ENCODE measurements at places on chromosomes 7 and 10. TPM values are rescaled to one million over a fixed set of nuclear protein-coding genes. Genes with fewer than 3 reads are reported as not detected.

TMEM213 gene
- not detected for total RNA-seq

WDR86 gene
- total RNA-seq = 1.2 TPM

ARHGEF35 gene
- 0.51 TPM for total RNA-seq

OR13A1 gene
- not detected for total RNA-seq

SPDYE8 gene
- total RNA-seq = not detected

CYP2C18 gene
- total RNA-seq = 15.0 TPM

LIPM gene
- total RNA-seq = not detected

AKR1C3 gene
- 110 TPM for total RNA-seq

EPO gene
- total RNA-seq = not detected

NCF1 gene
- 5.2 TPM for total RNA-seq

HHEX gene
- total RNA-seq = 3.5 TPM

HOXA6 gene
- total RNA-seq = 20.2 TPM

LRRC18 gene
- not detected for total RNA-seq

ATP6V0A4 gene
- total RNA-seq = not detected

NACAD gene
- 0.49 TPM for total RNA-seq

NKX2-3 gene
- 11.0 TPM for total RNA-seq

DNA sequence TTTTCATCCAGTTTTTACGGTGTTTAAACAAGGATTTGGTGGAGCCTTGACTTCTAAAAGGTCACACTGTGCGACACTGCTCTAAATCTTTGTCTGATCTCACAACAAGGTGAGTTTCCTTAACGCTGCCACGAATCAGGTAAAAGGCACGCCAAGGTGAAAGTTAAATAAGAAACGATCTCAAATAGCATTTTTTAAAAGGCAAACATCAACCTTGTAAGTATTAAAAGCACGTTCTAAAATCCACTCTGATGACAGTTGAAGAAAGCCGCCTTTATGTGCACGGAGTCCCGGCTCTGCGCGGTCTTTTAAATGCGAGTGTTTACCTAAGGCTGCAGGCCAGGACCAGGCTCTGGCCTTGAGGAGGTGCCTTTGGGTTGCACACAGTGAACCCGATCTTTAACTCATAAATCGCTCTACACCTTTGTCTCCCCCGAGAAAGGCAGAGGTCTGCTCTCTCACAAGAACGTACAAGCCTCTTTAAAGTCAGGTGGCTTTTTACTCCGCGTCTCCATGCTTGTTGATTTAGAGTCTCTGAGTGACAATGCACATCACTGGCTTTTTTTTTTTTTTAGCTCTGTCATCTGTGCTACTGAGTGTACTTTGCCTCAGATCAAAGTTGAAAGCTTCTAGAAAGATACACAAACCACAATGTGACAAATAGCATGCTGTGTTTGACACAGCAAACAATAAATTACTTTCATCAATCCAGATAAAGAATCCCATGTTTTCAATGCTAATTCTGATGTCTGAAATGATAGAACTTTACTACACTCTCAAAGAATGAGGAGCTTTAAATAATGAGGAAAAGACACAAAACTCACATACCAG is 25.9 kb upstream of the RNF32 start:
- no peak for DNase-seq

GRCh38 chr10:33772370-33773252 is 438.1 kb upstream of the NRP1 start:
- DNase-seq = no peak

DNA sequence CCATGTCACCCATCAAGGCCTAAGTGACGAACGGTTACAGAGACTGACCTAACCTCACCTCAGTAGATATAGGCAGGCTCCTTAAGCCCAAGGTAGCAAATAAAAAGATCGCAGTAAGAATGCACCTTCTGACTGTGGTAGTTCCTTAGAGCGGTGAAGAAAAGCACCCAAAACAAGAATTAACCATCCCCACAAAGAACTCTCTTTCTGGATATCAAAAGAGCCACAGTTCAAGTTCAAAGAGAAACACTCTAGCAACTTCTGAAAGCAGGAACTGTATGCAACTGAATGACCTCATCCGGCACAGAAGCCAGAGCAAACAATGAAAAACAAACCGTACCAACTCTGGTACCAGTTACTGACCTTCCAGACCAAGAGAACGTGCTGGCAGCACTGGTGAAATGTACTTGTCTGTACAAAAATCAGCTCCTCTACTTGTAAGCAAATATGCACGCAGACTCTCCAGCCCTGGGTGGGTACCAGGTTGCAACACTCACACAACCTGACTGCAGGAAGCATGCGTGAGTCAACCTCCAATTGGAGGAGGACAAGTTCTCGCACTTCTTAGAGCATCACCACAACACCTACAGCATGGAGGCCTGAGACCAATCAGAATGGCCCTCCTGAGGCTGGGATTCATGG is 202.7 kb downstream of the FAM107B start:
- DNase-seq = peak; percentile 49

- no peak for DNase-seq
Measured at GRCh38 chr7:17194656-17195055, 103.8 kb upstream of the AHR start.

DNA sequence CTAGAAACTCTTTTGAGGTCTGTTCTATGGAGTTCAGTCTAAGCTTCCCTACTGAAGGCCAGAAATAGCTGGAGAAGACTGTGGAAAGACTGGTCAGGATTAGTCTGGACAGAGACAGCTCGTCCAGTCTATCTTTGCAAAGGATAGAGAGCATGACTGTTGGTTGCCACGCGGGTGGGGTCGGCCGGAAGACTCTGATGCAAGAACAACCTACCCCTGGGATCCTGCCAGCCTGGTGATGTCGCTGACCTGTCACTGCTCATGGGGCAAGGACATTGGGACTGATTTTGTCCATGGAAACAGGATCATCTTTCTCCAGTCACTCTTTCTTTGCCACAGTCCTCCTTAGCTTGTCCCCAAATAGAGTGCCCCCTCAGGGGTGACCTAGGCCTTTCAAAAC is 337.6 kb upstream of the NPSR1 start:
- no peak for DNase-seq

DNA sequence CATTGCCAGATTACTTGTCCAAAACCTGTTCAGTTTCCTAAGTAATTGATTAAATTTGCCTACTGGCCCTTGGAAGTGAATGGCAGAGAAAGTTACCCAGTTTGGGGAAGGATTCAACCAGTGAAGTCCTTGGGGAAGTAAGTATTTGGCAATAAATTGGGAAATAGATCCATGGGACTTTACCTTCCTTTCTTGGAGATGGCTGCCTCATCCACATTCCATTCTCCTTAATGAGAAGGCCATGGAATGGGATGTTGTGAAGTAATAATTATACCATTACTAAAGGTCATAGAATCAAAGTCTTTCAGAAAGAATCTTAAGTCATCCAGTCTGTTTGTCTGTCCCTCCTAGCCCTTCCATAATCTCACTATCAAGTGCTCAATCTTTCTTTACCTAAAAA is 4.5 kb upstream of the COPG2 start:
- DNase-seq = no peak

- DNase-seq = no peak
Measured at GRCh38 chr10:4719036-4719435, 107.0 kb upstream of the AKR1E2 start.

GRCh38 chr10:110416776-110417711 is 80.7 kb upstream of the DUSP5 start:
- DNase-seq = peak; percentile 63

- DNase-seq = no peak
Measured at GRCh38 chr7:131002600-131002999, 268.6 kb upstream of the KLF14 start.

GRCh38 chr10:109104806-109105205 is 818.5 kb downstream of the XPNPEP1 start:
- DNase-seq = no peak

- DNase-seq = peak; percentile 60
Measured at GRCh38 chr10:99234041-99234790, 1.4 kb downstream of the HPSE2 start.

GRCh38 chr10:15430969-15431771 is 60.1 kb upstream of the FAM171A1 start:
- DNase-seq = no peak

DNA sequence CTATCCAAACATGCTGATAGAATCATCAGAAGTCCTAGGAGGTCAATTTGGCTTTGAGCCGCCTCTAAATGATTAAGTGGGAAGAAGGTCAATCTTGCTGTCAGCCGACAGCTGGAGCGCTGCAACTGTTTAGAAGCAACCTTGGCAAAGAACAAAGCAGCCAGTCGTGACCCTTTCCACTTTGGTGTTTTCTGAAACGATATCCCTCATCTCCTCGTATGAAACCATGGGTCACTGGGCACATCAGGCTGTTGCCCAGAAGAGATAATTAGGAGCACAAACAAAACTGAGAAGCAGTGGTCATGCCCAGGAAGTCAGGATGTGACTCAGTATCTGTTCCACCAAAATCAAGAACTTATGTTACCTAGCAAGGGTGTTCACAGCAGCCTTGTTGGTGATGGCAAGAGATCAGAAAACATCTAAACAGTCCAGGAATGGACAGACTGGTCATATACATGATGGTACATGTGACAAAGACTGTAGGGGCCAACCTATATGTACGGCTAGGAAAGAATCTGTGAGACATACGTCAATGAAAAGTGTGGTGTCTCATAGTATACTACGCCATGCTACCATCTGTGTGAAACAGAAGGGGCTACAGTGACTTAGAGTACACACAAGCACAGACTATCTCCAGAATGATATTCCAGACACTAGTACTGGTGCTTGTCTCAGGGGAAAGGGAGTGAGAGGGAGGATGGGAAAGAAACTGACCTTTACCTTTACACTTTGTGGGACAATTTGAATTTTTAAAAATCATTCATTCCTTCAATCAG is 22.4 kb downstream of the STN1 start:
- DNase-seq = no peak

DNA sequence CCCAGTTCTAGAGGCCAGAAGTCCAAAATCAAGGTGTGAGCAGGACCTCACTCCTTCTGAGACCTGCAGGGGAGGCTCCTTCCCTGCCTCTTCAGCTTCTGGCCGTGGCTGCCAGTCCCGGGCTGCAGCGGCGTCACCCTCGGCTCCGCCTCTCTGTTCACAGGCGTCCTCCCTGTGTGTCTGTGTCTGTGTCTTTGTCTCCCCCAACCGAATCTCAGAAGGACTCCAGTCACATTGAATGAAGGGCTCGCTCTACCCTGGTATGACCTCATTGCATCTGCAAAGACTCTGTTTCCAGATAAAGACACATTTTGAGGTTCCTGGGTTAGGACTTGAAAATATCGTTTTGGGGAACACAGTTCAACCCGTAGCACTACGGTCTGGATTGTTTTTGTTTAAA is 33.1 kb upstream of the GALNT11 start:
- DNase-seq = peak; percentile 54

- DNase-seq = no peak
Measured at GRCh38 chr10:73226663-73227062, 20.4 kb downstream of the DNAJC9 start.

GRCh38 chr10:9547936-9548904 is 1469.5 kb upstream of the CELF2 start:
- DNase-seq = no peak

DNA sequence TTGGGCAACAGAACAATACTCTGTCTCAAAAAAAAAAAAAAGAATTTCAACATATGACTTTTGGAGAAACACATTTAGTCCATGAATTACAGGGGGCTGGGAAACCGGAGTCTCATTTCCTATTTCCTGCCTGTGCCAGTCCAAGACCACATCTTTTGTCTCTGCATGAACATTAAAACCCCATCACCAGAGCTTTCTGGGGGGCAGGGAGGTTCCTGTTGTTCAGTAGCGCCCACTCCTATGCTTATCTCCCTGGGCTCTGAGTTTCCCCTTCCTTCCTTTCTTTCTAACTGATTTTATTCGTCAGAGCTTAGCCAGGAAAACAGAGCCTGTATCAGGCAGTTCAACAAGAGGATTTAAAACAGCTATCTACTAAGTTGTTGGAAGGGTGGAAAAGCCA is 119.3 kb downstream of the CALN1 start:
- DNase-seq = no peak

GRCh38 chr10:69324583-69324982 is 46.3 kb downstream of the HK1 start:
- DNase-seq = no peak

GRCh38 chr7:100159099-100159623 is 638 bp upstream of the TRAPPC14 start:
- no peak for DNase-seq

DNA sequence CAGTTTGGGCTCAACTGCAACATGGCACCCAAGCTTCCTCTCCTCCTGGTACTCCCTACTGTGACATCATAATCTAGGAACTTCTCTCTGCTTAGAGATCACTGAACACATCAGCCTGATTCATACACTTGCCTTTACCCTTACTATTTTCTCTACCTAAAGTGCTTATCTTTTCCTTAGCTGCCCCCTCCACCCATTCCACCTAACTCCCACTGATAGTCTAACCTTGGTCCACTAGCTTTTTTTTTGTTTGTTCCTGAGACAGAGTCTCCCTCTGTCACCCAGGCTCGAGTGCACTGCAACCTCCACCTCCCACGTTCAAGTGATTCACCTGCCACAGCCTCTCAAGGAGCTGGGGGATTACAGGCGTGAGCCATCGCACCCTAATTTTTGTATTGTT is 15.9 kb downstream of the CUL2 start:
- no peak for DNase-seq

DNA sequence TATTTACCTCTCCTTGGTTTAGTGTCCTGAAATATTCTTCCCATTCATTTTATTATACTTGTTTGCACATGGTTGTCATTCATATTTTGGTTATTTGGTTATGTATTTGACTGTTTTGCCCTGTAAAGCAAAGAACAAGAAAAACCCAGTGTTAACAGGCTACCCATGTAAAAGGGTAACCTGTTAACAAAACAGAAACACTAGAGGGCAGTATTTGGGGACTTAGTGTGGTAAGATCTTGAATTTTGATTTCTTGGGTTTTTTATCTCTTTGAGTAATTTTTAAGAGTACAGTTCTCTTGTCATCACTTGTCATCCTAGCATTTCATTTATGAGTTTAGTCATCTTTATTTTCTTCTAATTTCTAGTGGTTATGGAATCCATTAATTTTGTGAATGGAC is 51.3 kb downstream of the POLL start:
- DNase-seq = no peak

DNA sequence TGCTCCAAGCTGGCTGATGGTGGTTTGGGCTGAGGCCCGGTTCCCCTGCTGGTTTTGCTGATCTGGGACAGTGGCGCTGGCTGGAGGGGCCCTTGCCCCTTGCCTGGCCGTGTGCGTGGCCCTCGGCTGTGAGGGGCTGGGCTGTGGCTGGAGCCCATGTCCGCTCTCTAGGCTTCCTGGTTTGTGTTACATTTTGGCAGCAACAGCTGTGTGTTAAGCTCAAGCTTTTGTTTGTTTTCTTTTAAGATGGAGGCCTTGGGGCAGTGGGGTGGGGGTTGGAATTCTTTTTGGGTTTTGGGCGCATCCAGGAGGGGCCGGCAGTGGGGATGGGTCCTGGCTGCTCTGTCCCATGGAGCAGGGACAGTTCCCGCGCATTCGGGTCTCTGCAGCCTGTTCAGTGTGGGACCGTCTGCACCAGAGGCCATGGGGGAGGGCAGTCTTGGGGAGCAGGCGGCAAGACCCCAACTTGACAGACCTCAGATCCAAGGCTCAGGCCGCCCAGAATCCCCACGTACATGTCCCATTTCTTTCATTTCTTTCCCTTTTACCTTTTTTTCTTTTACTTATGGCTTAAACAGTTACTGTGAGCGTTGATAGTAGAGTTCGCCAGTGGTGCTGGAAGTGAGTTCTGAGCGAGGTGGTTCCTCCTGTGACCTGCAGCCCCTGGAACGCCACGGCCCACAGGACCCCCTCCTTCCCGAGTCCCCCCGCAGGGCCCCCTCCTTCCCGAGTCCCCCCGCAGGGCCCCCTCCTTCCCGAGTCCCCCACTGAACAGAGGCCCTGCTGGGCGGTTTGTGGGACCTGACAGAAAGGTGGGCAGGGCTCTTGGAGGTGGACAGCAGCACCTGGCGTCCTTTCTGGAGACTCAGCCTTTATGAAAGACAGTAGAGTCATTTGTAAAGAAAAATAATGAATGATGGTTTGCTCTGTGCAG is 75.3 kb downstream of the INPP5A start:
- no peak for DNase-seq
